ENCODE measurements at places on chromosomes 7 and 10. TPM values are rescaled to one million over a fixed set of nuclear protein-coding genes. Genes with fewer than 3 reads are reported as not detected.

FAM237B gene
- not detected for total RNA-seq

DNA sequence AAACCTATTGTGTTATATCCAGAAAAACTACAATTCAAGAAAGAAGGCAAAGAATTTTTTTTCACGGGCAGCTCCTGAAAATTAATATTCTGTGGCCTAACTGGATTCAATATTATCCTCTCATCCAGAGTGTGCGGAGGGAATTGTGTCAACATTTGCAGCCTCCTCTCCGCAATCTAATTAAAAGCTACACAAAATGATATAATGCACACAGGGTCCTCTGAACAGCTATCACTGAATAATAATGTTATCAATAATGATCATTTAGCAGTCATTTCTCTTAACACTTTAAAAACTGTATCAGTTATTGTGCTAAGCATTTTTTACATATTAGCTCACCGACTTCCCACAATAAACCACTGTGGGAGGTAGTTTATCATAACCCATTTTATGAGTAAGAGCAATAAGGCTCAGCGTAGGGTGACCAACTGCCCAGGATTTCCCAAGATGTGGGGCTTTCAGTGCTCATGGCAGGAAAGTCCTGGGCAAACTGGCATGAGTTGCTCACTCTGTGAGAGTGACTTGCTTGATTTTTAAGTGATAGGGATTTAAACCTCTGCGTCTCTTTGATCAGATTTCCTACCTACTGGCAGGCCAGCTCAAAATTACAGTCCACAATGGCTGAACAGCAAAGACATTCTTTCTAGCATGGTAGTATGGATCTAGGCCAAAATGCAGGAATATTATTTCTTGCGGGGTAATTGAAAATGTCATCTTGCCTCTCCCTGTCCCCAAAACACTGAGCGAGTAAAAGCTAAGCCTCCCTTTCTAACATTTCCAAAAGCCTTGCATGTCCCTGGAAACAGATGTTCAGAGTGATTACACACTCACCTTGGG lies 65.7 kb downstream of the AOAH start:
- H3K27me3 ChIP-seq: no peaks in the 10 kb centered on the region
- H3K27ac ChIP-seq: peak overlapping the region; percentile 90
- H3K36me3 ChIP-seq: no peaks in the 10 kb centered on the region
- DNase-seq: no peak

DNA sequence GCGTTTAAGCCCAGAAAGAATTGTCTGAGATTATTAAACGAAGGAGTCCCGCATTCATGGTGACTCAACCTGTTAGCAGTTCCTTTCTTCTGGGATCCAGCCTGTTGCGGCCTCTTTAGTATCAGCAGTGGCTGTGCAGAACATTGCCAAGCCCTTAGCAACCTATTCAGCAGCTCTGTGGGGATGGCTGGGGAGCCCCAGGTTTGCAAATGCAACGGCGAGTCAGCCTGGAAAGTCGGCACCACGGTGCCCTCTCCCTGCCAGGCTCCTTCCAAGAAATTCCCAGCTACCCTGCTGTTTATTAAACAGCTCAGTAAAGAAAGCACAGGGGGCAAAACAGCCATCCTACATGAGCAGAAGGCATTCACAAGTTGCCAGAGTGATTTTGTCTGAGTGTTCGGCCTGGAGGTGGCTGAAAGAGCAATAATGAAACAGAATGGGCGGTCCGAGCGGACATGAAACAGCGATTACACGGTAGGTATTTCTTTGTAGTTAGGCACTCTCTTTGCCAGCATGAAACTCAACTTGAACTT lies 198.3 kb downstream of the BAMBI start:
- H3K4me1 ChIP-seq: no peaks in the 10 kb centered on the region
- no peaks in the 10 kb centered on the region for H3K27me3 ChIP-seq
- no peak overlapping the region for H3K4me3 ChIP-seq
- no peak for DNase-seq
- no peaks in the 10 kb centered on the region for H3K36me3 ChIP-seq

GRCh38 chr10:101379663-101380352 lies 25.8 kb downstream of the BTRC start:
- no peaks in the 10 kb centered on the region for H3K27me3 ChIP-seq
- DNase-seq: no peak
- H3K4me3 ChIP-seq: no peak overlapping the region

Data from colonic mucosa (tissue), 4 donors.